Renal pelvis (tissue), 12 donors: ENCODE measurements at places on chromosomes 4 and X. TPM values are rescaled to one million over a fixed set of nuclear protein-coding genes. Genes with fewer than 3 reads are reported as not detected.

GRCh38 chrX:38627683-38628082 is 66.3 kb downstream of the TSPAN7 start:
- DNase-seq = no peak

- no peak for DNase-seq
Measured at GRCh38 chr4:12897954-12898353, 586.2 kb downstream of the RAB28 start.

GRCh38 chr4:163810755-163811154 is 316.3 kb downstream of the TMA16 start:
- DNase-seq = no peak

DNA sequence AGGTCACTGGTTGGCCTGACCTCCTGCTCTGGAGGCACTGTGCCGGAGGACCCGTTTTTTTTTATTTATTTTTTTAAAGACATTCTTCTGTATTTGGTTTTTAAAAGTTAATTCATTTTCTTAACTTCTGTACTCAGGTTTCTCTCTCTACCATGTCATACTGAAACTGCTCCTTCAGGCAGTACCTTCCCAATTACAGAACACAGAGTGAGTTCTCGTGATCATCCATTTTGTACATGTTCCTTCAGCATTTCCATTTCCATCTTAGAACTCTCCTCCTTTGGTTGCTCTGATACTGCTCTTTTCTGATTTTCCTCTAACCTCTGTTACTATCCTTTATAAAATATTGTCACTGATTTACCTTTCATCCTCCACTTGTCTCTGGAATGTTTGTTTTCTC is 17.9 kb downstream of the UBE2K start:
- no peak for DNase-seq

GRCh38 chr4:145436796-145437195 is 44.9 kb upstream of the SMAD1 start:
- no peak for DNase-seq

GRCh38 chrX:1072637-1073377 is 139.6 kb downstream of the CRLF2 start:
- DNase-seq = no peak

DNA sequence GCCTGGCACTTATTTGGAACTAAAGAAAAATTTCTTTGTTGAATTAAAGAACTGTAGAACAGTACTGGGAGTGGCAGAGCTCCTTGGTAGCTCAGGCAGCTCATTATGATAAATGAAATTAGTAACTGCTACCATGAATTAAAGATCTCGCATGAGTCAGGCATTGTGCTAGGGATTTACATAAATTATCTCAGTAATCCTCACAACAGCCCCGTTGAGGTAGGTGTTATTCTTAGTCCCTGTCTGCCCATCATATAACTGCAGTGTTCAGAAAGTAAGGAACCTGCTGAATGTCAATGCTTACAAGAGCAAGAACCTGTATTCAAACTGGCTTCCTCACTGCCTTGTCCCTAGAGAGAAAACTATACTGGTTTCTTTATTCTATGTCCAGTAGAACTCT is 108.3 kb downstream of the NLGN4X start:
- no peak for DNase-seq

DNA sequence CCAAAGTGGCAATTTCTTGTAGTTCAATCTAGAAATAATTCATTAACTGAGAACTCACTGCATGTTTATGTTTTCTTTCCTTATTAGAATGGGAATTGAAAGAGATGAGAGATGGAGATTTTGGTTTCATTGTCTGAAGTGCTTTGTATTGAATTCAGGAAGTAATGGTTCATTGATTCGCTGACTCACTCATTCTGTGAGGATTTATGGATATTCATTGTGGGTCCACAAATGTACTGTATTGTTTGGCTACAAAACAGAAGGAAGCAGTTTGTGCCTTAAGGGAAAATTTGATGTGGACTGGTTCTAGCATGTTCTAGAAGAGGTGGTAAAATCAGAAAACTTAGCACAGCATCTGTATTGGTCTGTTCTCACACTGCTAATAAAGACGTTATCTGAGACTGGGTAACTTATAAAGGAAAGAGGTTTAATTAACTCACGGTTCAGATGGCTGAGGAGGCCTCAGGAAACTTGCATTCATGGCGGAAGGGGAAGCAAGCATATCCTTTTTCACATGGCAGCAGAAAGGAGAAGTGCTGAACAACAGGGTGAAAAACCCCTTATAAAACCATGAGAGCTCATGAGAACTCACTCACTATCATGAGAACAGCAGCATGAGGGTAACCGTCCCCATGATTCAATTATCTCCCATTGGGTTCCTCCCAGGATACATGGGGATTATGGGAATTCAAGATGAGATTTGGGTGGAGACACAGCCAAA is 132.3 kb upstream of the VCX3A start:
- no peak for DNase-seq

- peak; percentile 75 for DNase-seq
Measured at GRCh38 chr4:8215001-8215427, 15.9 kb downstream of the SH3TC1 start.

DNA sequence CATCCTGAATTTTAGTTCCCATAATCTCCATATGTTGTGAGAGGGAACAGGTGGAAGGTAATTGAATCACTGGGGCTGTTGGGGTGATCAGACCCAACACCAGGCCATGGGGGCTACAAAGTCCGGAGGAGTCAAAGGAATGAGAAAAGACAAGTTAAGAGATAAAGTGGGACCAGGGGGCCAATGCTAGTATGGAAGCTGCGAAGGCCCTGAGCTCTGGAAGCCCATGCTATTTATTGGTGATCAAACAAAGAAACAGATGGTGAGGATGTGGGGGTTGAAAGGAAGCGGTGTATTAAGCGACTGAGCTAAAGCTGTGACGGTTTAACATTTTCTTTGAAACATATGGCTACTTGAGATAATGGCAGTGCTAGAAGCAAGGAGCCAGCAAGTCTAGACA is 132.8 kb downstream of the PDGFC start:
- DNase-seq = no peak

- no peak for DNase-seq
Measured at GRCh38 chr4:112109360-112110058, 35.7 kb upstream of the FAM241A start.

DNA sequence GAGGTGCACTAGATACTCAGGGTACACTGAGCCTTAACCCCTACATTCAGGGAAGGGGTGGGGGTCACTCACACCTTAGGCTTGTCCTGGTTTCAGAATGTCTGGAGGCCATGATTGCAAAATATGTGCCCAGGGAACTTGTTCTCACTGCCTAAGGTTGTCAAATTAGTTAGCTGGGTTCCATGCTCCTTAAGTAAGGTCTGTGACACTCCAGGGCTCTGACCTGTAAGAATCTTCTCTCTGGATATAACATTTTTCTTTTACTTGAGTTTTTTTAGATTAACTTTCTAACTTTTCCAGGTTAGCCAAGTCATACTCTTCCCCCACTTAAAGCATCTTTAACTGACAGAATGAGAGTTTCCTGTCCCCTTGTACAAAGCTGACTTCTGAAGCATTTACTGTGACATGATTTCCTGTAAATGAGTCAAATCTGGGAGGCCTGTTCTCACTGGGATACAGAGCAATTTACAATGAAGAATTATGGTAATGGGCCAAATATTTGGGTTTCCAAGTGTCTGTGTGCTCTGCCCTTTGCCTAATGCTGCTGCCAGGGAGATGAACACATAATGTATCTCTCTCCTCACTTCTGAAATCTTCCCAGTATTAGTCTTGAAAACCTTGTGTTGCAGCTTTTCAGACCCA is 101.7 kb downstream of the GATB start:
- DNase-seq = no peak

DNA sequence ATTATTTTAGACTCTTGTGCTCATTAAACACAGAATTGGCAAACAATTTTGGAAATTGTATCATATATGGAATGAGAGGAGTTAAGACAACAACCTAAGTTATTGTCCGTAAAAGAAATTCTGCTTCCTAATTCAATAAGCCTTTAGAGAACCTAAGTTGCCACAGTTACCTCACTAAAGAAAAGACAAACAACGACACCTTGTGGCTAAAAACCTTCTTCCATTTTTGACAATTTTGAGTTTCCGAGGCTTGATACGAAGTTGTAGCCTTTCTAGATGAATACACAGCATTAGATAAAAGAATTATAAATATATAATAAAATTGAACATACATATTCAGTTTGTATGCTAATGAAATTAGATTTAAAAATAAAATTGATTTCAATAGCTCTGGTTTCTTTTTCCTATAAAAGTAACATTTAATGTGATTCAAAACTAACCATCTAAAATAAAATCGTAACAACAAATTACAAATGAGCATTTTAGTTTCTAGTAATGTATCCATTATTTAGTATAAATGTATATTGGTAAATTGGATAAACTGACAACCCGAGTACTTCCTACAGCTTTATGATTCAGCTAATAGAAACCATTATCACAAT is 275.1 kb downstream of the GPM6A start:
- peak; percentile 48 for DNase-seq

GRCh38 chr4:122865425-122865824 is 38.8 kb downstream of the FGF2 start:
- no peak for DNase-seq

GRCh38 chrX:139554991-139555675 is 24.6 kb downstream of the F9 start:
- DNase-seq = no peak

DNA sequence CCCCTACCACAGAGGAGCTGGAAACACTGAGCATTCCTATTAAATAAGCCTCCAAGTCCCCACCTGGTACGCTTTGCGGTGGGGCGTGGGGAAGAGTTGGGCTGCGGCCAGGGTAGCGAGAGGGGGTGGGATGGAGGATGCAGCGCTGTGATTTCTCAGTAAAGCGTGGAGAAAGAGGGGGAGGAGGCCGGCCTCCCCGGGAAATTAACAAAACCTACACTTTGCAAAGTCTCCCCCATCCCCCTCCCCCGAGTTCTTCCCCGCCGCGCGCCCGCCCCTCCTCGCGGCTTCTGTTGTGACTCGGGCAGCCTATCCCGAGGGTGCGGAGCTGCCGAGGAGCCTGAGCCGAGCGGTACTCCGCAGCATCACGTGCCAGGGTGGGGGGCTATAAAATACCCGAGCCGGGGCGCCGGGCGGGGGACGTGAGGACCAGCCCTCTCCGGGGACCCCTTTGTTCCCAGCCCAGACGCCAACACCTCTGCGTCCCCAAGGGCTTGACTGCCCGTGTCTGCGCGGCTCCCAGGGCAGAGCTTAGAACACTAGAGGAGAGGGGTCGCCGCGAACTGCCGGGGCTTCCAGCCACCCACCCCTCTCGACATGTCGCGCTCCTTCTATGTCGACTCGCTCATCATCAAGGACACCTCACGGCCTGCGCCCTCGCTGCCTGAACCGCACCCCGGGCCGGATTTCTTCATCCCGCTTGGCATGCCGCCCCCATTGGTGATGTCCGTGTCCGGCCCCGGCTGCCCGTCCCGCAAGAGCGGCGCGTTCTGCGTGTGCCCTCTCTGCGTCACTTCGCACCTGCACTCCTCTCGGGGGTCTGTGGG is at the start of gene GSX2:
Gene GSX2 (plus strand): TSS at position 416 of the 827 bp plus-strand sequence. CDS start 182 bp downstream, at position 598.
- DNase-seq = no peak

DNA sequence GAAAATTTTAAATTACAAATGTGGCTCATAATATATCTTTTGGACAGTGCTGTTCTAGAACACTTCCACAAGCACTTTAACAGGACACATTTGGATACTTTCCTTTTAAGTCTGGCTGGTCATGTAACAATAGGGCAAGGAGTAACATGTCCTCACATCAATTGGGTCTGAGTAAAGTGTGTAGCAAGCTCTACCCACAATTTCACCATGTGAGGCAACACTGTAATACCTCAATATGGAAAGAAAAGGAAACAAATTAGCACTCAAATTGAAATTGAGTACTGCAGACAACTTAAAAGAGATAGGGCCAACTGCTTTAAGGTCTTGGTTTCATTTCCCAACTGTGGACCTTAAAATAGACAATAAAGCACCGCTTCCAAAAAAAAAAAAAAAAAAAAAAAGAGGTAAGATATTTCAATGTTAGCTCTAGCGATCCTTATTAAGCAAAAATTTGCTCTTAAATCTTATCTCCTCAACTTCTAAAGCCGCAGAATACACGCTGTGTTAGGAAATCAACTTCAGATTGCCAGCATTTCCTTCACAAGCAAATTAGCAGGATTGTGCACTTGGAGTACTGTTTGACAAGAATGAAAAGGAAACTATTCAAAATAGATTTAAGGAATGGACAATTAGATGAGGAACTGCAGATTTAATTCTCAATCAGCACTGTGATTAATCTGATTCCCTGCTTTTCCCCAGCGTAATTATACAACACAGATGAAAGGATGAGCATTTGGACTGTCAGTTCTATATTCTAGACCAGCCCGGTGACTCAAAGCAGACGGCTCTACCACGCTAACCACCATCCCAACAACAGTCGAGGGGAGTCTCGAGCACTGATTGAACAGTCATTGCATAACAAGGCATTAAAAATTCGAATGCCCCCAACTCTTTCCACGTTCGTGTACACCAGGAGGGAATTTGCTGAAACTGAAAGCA is 1.6 kb downstream of the CASK start:
- DNase-seq = no peak

- DNase-seq = no peak
Measured at GRCh38 chr4:687048-687970, 1.6 kb downstream of the SLC49A3 start.

- DNase-seq = no peak
Measured at GRCh38 chr4:146842876-146843275, 102.8 kb downstream of the TTC29 start.

GRCh38 chr4:139188648-139189416 is 11.8 kb upstream of the ELF2 start:
- no peak for DNase-seq

GRCh38 chr4:168569066-168569930 is 72.4 kb downstream of the PALLD start:
- DNase-seq = no peak

DNA sequence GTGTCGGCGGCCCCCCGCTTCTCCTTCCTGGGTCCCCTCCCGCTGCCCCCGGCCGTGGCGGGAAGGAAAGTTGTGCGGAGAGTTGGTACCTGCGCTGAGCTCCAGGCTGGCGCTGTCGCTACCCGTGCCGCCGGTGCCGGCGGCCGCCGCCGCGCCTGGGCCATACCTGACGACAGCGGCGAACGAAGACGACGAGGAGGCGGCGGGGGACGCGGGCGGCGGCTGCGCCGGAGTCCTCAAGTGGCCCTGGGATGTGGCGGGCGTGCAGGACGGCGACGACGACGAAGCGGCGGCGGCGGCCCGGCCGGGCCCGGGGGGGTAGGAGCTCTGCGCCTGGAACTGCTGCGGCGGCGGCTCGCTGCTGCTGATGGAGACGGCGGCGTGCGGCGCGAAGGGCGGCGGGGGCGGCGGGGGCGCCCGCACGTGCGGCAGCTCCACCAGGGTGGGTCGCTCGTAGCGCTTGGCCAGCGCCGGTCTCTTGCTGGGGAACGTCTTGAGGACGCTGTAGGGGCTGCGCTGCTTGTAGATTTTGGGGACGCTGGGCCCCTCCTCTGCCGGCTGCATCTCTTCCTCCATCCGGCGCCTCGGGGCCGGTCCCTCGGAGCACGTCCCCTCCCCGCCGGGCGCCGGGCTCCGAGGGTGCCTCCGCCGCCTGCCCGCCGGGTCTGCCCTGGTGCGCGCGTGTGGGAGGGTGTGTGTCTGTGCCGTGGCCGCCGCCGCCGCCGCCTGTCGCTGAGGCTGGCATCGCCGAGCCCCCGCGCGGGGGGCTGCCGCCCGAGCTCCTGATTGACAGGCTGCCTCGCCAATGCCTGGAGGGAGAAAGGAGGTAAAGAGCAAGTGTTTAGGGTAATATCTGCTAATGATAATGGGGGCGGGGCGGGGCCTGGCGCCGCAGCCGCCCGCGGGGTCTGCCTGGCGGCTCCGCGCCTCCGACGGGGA is 618 bp downstream of the BEND4 start:
- no peak for DNase-seq

The STATH gene
- polyA plus RNA-seq = 0.44 TPM

The TIGD2 gene
- polyA plus RNA-seq = 12.1 TPM

The ANK2 gene
- polyA plus RNA-seq = 63.7 TPM

The TLR6 gene
- 0.74 TPM for polyA plus RNA-seq

The ADGRG4 gene
- polyA plus RNA-seq = not detected
